Activated CD8-positive, alpha-beta memory T cell treated with anti-CD3 and anti-CD28 coated beads, Interleukin-2, amount 50 U/mL, for 48 hours (primary cell): ENCODE measurements at places on chromosomes 4 and X.

DNA sequence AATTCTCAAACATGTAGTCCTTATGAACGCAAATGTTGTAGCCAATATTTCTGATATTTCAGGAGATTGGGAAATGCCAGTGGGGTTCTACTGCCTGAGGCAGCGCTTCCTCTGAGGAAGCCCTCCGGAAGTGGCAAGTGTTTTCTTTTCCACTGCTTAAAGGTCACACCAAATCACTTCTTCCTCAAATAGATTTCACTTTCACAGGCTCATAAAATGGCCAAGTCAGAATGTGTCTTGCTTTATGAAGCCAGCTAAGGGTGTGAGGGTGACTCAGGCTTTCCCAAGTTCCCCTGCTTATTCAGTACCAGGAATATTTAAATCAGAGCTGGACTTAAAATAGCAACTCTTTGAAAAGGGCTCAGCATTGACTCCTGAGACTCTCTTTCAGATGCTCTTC, 514.2 kb upstream of the DIPK2B start:
- DNase-seq, result no peak

- DNase-seq, result peak; percentile 89
These were observed 151.7 kb upstream of the TBL1X start for GRCh38 chrX:9312922-9313867.

- DNase-seq, result no peak
These were observed 34.9 kb upstream of the IQSEC2 start for GRCh38 chrX:53316111-53316859.

- DNase-seq, result no peak
These were observed 55.4 kb downstream of the ZNF827 start for GRCh38 chr4:145883101-145883694.

- no peak for DNase-seq
These were observed 19.6 kb downstream of the ATP5ME start for GRCh38 chr4:654503-654845.

DNA sequence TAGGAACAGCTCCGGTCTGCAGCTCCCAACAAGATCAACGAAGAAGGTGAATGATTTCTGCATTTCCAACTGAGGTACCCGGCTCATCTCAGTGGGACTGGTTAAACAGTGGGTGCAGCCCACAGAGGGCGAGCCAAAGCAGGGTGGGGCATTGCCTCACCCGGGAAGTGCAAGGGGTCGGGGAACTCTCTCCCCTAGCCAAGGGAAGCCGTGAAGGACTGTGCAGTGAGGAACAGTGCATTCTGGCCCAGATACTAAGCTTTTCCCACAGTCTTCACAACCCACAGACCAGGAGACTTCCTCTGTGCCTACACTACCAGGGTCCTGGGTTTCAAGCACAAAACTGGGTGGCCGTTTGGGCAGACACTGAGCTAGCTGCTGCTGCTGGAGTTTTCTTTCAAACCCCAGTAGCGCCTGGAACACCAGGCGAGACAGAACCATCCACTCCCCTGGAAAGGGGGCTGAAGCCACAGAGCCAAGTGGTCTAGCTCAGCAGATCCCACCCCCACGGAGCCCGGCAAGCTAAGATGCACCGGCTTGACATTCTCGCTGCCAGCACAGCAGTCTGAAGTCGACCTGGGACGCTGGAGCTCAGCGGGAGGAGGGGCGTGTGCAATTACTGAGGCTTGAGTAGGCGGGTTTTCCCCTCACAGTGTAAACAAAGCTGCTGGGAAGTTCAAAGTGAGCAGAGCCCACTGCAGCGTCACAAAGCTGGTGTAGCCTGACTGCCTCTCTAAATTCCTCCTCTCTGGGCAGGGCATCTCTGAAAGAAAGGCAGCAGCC, 84.6 kb downstream of the THOC2 start:
- DNase-seq, result no peak

GRCh38 chr4:158778156-158778711, 9.4 kb downstream of the FNIP2 start:
- DNase-seq, result no peak

DNA sequence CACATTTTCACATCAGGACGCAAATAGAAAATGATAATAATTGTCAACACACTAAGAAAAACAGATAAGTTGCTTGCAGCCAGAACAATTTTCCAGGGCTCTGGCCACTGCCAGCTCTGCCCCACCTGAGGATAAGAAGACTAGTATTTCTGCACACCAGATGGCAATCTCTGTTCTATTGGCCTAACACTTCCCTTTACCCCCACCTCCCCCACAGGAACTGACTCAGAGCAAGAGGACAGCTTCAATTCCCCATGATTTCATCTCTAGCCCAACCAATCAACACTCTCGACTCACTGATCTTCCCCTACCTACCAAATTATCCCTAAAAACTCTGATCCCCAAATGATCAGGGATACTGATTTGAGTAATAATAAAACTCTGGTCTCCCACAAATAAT, 164.0 kb downstream of the SMARCA1 start:
- DNase-seq, result no peak

- no peak for DNase-seq
These were observed 34.4 kb upstream of the ACSL1 start for GRCh38 chr4:184860018-184860779.

GRCh38 chr4:165604181-165604580, 225.4 kb downstream of the CPE start:
- no peak for DNase-seq

DNA sequence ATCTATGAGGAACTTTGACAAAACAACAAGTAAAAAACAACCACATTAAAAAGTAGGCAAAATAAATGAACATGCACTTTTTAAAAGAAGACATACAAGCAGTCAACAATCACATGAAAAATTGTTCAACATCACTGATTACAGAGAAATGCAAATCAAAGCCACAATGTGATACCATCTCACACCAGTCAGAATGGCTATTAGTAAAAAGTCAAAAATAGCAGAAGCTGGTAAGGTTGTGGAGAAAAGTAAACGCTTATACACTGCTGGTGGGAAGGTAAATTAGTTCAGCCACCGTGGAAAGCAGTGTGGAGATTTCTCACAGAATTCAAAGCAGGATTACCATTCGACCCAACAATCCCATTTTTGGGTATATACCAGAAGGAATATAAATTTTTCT, 17.0 kb upstream of the LNX1 start:
- no peak for DNase-seq

DNA sequence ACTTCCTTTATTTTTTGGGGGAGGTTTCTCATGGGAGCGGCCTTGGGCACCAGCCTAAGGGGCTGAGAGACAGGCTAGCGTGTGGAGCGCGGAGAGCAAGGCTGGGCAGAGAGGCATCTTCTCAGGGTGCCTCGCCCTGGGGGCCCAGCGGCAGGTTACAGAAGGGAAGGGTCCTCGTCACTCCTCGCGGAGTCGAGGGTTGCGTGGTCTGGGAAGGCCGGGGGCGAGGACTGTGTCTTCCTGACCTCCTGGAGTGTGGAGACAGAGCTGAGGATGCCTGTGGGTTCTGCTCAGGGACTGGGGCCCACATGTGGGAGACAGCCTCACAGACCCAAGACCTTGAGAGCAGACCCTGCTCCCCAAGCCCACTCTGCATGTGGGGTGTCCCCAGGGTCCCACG, 79.6 kb upstream of the LRPAP1 start:
- no peak for DNase-seq

DNA sequence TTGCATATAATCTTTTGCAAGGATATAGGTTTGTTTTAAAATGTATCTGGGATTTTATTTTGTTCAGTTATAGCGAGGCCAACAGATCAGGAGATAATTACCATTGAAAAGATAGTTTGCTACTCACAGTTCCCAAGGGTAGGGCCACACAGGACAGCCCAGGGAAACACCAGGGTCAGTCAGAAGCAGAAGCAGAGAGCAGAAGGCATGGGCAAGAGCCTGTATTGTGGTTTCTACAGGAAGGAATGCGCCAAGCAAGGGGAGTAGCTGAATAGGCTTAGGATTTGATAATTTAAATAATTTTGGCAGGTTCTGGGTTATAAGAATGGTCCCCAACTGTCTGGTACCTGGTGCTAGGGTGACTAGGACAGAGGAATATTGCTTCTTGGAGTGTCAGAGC, 61.6 kb downstream of the SYNPO2 start:
- no peak for DNase-seq

GRCh38 chr4:88759039-88759894, 61.6 kb upstream of the NAP1L5 start:
- DNase-seq, result no peak

DNA sequence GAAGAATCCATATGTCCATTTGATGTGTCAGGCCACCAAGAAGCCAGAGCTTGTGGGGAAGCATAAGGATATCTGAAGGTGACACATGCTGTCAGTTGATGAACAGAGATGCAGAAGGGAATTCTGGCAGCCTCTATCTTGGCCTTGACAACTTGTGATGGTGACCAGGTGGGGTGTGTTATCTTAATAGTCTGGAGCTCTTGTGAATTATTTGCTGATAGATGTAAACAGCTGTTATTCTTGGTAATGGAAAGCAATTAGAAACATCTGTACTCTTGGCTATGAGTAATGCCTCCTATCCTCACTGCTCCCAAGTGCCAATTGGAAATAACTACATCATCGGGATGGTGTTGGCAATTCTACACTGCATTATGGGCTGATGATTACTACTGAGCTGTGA, 51.9 kb downstream of the NAA11 start:
- no peak for DNase-seq

DNA sequence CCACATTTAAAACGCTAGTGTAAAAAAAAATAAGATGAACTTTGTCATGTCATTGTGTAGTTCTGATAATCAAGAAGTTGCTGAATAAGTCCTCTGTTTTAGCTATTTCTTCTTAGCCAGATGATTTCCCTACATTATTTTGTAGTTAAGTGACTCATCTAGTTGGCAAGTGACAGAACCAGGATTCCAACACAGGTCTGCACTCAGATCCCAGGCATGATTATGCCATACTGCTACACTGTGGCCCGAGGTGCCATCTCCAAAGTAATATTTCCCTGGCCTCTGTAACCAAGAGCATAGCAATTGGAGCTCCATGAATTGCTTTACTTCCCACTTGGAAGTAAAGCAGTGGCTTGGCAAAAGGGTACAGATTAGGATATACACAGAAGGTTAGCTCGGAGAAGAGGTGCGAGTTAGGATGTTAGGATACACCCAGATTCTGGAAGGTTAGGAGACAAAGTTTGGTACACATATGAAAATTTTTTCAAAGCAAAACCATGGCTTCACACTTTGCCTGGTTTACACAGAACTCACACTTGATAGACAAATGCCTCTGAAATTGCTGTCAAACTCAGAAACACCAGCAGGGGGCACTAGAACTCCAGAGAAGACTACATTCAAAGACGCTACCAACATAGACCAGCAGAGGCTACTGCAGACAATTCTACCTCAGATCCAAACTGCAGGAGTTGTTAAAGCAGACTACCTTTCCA, 41.4 kb downstream of the SRPX2 start:
- DNase-seq, result peak; percentile 72

GRCh38 chr4:42460043-42460442, 62.8 kb downstream of the SHISA3 start:
- DNase-seq, result no peak

DNA sequence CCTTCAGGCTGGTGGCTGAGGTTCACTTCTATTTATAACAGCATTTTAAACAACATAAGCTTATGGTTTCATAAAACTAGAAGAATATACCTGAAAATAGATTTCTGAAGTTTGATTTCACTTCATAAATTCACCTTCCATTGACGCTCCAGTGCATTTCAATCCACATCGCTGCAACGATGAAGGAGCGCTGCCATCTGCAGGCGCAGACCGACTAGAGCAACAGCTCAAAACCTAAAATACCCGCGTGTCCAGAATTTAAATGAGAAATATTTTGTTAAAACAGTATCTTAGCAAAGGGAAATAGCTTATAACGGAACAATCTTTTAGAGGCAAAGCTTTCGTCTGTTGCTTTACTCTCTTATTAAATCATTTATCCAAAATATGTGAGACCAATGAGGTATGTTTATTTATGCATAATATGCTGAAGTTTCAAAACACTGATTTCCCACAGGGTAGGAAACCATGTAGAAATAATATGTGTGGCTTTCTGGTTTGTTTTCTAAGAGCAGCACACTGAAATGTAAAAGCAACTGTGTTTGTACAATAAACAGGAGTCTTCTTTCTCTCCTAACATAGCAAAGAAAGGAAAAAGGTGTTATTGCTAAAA, 816.4 kb upstream of the FRG1 start:
- no peak for DNase-seq

GRCh38 chr4:167424341-167425256, 190.3 kb upstream of the SPOCK3 start:
- no peak for DNase-seq

DNA sequence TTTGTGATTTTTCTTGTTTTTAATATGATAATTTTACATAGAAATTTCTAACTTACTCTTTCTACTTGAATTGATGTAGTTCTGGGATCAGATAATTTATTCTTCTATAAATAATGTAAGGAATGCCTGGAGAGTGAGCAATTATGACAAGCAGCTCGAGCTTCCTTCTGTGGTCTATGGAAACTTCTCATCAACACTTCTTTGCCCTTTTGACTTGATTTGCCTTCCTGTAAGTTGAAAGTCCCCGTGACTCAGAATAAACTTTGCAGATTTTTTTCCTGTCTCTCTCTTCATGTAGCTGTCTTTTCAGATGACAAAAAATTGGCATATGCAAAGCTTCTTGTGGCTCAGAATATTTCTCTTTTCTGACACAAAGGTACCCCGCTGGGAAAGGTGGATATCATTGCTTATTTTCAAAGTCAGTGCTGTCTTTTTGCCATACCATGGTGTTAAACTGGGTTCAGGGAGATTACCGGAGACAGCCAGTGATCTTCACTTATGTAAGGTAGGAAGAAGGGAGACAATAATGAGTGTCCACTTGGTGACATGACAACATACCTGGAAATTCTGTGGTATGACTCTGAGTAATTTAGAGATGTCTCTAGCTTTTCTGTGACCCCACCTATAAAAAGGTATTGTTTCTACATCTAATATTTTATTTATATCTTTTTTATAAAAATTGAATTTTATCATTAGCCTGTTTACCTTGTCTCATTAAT, 278.6 kb upstream of the GNPDA2 start:
- DNase-seq, result no peak

GRCh38 chr4:121192013-121192412, 27.9 kb upstream of the TNIP3 start:
- no peak for DNase-seq

DNA sequence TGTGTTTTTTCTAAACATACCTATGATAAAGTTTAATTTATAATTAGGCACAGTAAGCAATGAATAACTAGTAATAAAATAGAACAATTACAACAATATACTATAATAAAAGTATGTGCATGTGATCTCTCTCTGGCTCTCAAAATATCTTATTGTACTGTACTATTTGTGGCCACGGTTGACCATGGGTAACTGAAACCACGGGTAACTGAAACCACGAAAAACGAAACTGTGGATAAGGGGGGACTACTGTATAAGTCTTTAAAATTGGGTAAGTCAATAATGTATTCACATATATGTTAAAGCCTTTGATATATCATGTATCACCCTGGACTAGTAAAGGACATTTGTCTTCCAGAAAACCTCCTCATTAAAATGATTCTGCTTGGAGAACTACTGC, 20.0 kb downstream of the TMEM154 start:
- no peak for DNase-seq

- DNase-seq, result no peak
These were observed 88.4 kb upstream of the CLNK start for GRCh38 chr4:10773010-10773409.

GRCh38 chr4:77903186-77903585, 40.6 kb downstream of the MRPL1 start:
- DNase-seq, result no peak
